ENCODE measurements at places on chromosomes 5 and 9.

DNA sequence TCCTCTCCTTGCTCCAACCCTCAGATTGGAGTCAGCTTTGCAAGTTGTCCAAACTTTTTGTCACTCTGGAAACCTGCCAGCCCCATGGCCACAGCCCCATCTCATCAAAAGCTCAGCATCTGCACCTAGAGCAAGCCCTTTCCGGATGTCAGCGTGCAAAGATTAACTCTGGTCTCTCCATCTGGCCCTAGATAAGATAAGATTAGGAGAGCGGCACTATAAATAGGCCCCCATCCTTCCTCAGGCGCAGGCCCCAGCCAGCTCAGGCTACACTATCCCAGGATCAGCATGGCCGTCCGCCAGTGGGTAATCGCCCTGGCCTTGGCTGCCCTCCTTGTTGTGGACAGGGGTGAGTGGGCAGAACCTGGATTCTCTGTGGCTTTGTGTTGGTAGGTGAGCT is at the start of gene SPINK4:
TSS of gene SPINK4 (plus strand) at position 247 of the 400 bp plus-strand sequence. CDS start at position 289, 42 bp downstream.
- no peak for DNase-seq

- DNase-seq: no peak
Measured at GRCh38 chr5:175772747-175773533, 98.4 kb upstream of the CPLX2 start.

GRCh38 chr5:87741881-87742280 is 329.2 kb upstream of the CCNH start:
- no peak for DNase-seq

DNA sequence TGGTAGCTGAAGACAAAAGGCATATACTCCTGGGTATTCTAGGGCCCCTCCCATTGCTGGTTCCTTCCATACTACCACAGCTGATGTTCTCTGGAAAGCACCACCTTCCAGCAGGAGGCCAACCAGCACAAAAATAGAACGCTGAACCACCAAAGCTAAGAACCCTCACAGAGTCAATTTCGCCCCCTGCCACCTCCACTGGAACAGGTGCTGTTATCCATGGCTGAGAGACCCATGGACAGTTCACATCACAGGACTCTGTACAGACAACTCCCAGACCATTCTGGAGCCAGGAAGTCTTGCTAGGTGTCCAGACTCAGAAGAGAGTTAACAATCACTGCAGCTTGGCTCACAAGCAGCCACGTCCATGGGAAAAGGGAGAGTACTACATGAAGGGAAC is 1851.5 kb upstream of the NUDT12 start:
- DNase-seq: no peak

GRCh38 chr9:94911211-94911610 is 184.7 kb downstream of the AOPEP start:
- no peak for DNase-seq

- DNase-seq: peak; percentile 73
Measured at GRCh38 chr9:137302449-137303150, 529 bp upstream of the NRARP start.

DNA sequence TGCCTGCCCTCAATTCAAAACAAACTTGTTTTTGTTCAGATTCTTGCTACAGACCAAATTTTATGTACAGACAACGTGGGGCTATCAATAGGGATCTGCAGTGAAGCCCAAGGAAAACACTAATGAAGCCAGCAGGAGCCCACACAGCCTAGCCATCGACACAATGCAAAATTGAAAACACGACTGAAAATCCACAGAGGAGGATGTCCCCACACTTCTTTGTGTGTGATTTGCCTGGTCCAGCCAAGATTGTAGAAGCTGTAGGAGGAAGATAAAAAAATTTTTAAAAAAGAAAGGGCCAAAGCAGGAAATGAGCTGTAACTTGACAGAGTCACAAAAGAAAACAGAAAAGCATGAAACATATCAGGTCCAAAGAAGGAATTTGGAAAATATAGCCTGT is 34.8 kb downstream of the HTR4 start:
- DNase-seq: no peak
